Lung microvascular endothelial cell (primary cell): ENCODE measurements at places on chromosomes 1 and 21. TPM values are rescaled to one million over a fixed set of nuclear protein-coding genes. Genes with fewer than 3 reads are reported as not detected.

The CFHR1 gene
- total RNA-seq = not detected in 2 replicates

The CA6 gene
- total RNA-seq = not detected in 2 replicates

The FHAD1 gene
- total RNA-seq = under 0.01 TPM in 1 of 2 replicates, not detected in the other

- DNase-seq = peak; percentile 96
These were observed 87.9 kb upstream of the HMCN1 start for GRCh38 chr1:185646202-185646683.

- no peak for DNase-seq
These were observed 14.0 kb downstream of the NAV1 start for GRCh38 chr1:201552941-201553351.
